Posterior cingulate gyrus (tissue), 11 donors: ENCODE measurements at places on chromosomes 7 and 10.

DNA sequence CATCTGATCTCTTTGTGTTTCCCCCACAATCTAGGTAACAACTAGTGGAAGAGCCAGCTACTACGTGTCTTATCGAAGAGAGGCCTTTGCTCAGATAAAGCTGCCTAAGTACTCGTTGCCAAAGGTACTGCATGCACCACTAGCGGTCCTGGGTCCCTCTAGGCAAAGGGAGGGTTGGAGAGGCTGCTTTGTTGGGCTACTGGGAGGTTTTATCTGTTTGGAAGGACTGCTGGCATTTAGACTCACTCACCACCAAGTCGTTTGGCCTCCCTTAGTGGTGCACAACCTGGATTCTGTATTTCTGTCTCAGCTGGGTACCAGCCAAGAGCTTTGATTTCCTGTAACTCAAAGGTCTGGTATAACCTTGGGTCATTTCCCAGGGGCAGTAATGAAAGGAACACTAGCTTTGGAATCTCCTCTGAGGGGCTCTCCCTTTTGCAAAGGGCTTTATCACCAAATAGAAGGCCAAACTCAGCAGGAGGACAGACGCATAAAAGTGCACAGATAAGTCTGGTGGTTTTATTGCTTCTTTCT is 498.3 kb downstream of the SORCS3 start:
- DNase-seq, result no peak

GRCh38 chr7:80588591-80588990 is 49.9 kb upstream of the CD36 start:
- DNase-seq, result no peak

DNA sequence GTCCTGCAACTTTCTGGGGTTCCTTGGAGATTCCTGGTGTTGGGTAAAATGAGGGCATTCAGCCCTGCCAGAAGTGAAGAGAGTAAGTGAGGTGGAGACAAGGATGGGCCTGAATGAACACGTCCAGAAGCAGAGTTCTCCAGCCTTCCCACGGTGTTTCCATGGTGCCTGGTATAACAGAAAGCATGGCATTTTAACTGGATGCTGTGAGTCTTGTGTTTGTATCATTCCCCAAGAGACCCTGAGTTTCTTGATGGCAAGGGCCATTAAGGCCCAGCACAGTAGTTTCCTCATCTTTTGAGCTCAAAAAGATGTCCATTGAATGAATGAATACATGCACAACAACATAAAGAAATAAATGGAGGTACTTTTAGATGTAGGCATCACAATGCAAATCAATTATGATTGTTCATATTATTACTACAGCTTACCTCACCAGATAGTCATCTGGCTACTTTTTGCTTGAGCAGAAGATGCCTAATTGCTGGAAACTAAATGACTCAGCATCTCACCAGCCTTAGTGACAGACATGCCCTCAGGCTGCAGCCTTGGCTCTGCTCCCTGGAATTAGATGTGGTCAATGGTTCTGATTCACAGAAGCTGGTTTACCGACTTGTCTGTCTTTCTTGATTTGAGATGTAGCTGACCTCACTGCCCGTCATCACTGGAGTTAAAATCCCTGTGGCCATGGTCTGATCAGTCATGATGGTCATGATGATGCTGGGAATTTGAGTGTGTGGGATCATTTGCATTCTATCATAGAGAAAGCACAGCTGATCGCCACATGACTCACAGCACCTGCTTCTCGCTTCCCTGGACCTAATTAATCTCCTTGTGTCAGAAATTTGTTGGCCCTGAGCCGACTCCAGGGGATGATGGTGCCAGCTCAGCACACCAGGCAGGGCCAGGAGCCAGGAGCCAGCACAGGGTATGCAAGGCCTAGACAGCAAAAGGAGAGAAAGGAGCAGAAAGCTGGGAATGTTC is 83.9 kb downstream of the CXCL12 start:
- DNase-seq, result no peak

DNA sequence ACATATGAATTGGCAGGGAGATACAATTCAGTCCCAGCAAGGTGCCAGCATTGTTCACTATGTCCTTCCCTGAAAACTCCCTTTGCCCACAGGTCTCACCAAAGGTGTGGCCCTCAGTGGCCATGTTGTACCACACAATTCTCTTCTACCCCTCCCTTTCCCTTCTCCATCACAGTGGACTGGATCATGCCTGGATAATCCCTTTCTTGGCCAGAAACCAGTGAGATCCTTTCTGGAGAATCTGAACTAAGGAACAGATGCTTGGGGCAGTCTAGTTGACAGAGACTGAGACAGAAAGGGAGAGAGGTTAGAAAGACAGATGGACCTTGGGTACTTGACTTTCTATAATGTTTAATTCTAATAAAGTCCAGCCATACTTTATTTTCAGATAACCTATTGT is 9.5 kb downstream of the NMT2 start:
- no peak for DNase-seq

GRCh38 chr7:39252916-39253315 is 275.2 kb downstream of the POU6F2 start:
- DNase-seq, result no peak

- no peak for DNase-seq
These were observed 27.0 kb upstream of the ZPBP start for GRCh38 chr7:50119815-50120637.

DNA sequence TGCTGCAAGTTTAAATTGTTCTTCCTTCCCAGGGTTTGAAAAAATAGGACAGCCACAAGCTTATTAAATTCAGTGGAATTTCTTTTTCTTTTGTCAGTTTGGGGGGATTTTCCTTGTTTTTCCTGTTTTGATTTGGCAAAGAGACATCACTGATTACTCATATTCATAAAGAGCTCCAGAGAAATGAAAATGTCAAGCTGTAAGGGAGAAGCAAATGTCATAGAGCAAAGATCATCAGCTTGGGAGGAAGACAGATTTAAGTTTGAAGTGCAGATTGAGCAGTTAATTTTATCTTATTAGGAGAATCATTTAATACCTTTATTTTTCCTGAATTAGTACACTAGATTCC is 255.8 kb upstream of the PHYHIPL start:
- no peak for DNase-seq

DNA sequence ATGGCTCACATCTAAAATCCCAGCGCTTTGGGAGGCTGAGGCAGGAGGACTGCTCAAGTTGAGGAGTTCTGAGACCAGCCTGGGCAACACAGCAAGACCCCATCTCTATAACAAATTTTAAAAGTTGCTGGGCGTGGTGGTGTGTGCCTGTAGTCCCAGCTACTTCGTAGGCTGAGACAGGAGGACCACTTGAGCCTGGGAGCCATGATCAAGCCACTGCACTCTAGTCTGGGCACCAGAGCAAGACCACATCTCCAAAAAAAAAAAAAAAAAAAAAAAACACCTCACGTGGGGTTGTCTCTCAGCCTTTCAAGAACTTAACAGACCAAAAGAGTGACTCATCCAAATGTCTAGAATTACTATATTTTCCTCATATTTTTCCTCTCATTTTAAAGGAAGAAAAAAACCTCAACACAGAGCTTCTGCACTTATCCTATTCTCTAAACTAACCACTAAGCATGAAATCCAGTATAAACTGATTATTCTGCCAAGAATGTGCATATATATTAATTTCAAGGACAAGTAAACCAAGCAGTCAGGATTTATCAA is 46.3 kb downstream of the CUL2 start:
- no peak for DNase-seq

GRCh38 chr7:19567011-19567410 is 141.8 kb downstream of the POLR1F start:
- no peak for DNase-seq

DNA sequence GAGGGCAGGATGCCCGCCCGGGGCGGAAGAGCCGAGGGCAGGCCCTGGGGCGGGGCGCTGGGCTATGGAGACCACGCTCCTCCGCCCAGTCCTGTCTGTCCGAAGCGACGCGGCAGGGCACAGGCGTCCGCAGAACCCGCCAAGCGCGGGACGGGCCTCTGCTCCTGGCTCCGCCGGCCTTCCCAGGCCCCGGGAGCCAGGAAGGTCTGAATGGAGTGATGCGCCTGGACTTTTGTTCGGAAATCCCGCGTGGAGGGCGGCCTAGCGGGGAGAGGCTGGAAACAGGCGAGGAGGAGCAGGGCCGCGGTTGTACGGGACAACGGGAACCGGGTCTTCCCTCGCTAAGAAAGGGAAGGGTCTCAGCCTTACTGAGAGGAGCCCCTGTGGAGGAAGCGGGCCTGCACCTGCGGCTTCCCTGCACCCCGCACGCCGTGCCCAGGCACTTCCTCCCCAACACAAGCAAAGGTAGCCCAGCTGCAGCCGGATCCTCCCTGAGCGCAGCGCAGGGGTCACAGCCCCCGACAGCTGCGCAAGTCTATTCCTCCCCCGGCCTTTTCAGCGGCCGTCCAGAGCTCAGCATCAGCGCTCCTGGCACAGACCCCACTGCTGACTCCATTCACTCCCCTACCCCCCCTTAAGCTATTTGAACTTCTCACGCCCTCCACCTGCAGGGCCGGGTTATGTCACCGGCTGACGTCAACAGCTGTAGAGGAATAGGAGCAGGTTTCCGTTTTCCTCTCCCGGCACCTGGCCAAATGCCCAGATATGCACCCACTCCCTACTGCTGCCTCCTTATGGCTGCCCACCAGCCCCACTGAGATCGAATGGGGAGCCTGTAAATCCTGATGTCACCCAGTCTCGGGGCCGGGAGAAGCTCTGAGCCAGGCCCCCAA is 143.2 kb upstream of the RET start:
- DNase-seq, result no peak

DNA sequence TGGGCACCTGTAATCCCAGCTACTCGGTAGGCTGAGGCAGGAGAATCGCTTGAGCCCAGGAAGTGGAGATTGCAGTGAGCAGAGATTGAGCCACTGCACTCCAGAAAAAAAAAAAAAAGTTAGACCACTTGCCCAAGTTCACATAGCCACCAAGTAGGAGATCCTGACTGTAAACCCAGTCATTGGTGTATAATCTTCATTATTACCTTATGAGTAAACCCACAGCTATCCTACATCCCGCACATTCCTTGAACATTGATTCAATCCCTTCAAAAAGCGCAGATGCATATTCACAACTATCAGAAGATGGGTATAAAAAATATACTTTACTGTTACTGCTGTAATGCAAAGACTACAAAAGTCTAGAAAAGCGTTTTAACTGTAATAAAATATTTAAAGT is 512.9 kb downstream of the SUGCT start:
- no peak for DNase-seq

DNA sequence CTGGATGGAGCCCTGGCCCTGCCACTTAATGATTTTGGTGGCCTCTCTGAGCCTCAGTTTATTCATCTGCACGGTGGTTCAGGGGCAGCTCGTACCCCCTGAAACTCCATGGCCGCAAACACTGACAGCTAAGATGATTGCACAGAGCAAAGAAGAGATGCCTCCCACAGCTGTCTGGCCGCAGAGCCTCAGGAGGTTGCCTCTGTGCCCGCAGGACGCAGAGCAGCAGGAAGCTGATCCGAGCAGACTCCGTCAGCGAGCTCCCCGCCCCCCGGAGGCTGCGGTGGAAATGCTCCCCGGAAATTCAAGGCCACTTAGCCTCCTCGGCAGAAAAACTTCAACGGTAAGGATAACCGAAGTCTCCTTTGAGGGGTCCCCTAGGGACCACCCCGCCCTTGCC is 30.2 kb upstream of the C10orf53 start:
- no peak for DNase-seq

DNA sequence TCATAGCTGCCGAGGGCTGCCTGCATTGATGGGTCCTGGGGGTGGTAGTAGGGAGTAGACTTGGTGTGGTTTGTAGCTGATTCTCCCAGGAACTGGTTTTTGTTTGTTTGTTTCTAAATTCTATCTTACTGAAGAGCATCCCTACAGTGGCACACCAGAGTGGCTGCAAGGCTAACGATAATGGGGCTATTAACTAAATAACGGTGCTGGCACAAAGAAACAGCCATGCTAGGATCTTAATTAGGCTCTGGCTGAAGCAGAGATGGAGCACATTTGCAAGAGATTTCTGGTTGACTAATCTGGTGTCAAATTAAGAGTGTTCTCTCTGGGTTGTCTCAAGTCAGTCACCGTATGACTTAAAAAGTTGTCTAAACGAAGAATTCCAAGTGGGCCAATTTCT is 590.0 kb downstream of the NRG3 start:
- no peak for DNase-seq

GRCh38 chr10:60312818-60313588 is 76.7 kb downstream of the ANK3 start:
- no peak for DNase-seq

DNA sequence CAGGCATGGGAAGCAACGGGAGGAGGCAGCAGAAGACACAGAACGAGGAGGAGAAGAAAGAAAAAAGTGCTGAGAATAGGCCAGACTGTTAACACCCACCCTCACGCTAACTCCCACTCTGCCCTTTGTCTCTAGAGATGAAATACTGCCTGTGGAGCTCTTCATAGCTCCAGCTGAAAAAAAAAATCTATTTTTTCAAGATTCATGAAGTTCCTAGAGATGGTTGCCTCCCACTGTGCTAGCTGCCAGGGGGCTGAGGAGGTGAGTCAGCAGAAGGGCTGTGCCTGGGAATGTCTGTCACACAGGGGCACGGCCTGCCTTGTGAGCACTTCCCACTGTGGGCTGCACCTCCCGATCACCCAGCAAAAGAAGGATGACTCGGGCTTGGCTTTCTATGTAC is 144.5 kb downstream of the RNF216 start:
- DNase-seq, result peak; percentile 39

DNA sequence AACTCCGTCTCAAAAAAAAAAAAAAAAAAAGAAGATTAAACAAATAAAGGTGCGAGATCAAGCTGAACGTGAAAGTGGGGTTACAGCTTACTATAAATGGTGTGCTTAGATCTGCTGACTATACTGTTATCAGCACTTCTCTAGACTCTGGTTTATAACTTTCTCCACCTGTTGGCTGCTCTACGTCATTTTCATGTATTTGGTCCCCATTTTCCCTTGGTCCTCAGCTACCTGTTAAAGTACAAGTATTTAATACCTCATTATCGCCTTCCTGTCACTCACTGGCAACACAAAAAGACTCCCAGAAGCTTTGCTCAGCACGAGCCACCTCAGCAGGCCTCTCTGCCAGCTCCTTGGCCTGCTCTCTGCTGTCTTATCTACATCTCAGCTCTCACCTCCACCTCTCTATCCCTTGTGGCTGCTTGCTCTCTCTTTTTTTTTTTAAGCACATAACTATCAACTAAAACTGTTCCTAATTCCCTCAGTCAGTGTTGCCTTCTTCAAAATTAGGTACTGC is 95.0 kb downstream of the ARMH3 start:
- no peak for DNase-seq

GRCh38 chr7:28362182-28362581 is 50.1 kb upstream of the CREB5 start:
- DNase-seq, result no peak

DNA sequence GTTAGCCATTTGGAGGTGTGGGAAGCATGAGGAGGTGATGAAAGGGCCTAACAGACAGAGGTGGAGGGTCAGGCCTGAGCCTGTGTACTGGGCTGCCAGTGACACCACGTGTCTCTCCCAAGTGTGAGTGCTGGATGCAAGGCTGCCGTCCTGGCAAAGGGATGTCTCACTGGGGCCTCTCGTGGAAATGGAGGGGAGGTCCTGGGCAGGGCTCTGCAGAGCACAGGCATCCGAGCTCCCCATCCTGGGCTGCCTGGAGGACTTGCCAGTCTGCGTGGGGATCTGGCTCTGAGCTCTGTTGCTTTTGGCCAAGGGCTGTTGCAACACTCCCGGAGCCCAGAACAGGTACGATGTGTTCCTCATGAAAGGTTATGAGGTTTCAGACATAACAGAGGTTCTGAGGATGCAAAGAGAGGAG is 77.3 kb downstream of the GRK5 start:
- peak; percentile 3 for DNase-seq

GRCh38 chr10:113202011-113202410 is 252.0 kb downstream of the TCF7L2 start:
- no peak for DNase-seq

- DNase-seq, result no peak
These were observed 15.6 kb downstream of the RGS10 start for GRCh38 chr10:119526621-119527592.

- no peak for DNase-seq
These were observed 2.7 kb upstream of the IGFBP3 start for GRCh38 chr7:45923818-45924217.
